Stimulated activated CD8-positive, alpha-beta memory T cell treated with anti-CD3 and anti-CD28 coated beads, Interleukin-7, amount 100 ng/mL, for 4 hours (primary cell): ENCODE measurements at places on chromosomes 5 and 9.

- no peak for DNase-seq
Measured at GRCh38 chr5:95280401-95281095, 4.3 kb downstream of the MCTP1 start.

DNA sequence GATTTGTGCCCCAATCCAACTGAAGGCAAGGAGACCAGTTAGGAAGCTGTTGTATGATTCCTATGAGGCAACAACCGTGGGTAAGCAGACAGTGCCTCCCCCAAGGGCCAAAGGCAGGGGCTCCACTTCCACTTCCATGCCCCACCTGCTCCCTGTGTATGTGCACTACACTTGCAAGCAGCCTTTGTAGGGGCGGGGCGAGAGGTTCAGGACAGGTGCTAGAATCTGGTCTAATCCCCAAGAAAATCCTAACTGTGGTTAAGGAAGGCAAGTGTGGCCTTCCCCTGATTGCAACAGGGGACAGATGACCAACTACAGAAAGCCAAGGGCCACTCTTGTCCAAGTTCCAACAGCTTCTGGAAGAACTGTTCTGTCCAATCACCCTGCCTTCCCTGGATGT, 41.7 kb downstream of the B4GALT1 start:
- DNase-seq: no peak

DNA sequence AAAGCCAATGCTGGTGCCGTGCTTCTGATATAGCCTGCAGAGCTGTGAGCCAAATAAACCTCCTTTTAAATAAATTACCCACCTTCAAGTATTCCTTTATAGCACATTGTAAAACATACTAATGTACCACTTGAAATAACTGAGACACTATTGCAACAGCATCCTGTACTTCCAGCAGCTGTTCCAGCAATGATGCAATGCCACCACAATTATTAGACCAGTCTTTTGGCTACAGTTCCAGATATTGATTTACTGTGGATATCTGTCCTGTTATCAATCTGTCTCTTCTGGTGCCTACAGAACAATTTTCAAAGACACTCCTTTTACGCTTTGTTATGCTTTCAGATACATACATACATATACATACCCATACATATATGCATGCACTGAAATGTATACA, 567.9 kb downstream of the TAF11L14 start:
- no peak for DNase-seq

DNA sequence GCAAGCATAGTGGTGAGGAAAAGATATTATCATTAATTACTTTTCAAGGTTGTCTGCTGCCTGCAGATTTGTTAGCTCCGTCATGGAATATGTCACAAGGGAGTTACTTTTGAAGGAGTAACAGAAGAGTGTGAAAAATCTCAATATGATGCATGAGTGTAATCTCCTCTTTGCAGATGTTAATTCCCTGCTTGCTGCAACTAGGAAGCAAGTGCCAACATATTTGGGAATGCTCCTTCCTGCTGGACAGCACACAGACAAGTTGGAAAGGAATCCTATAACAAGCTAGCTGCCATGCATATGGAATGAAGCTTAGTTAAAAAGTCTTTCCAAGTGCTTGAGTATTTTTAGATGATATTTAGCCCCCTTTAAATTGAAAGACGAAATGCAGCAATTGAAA, 2023.6 kb upstream of the CDH6 start:
- no peak for DNase-seq

DNA sequence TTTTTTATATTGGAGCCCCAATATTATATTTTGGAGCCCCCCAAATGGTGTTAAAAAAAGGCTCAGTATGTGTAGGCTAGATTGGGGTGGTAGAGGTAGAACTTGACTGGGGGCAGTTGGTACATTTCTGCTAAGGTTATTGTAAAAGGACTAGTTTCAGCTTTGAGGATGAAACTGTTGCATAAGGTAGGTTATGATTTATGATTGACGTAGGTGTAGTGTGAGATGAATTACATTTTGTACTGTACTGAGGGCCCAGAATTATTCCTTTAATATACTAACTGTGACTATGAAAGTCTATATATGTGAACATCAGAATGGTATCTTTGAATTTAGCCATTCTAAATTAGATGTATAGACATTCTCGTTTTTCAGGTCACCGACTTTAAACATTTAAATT, 3.6 kb downstream of the RIC1 start:
- no peak for DNase-seq
